ENCODE measurements at places on chromosomes 6 and 20.

GRCh38 chr20:10524643-10525042 is 89.5 kb downstream of the SLX4IP start:
- no peaks in the 10 kb centered on the region for H3K4me1 ChIP-seq
- H3K27ac ChIP-seq: peak overlapping the region; percentile 55
- H3K27me3 ChIP-seq: no peaks in the 10 kb centered on the region
- no peak overlapping the region for H3K4me3 ChIP-seq
- no peak for DNase-seq

GRCh38 chr6:154622618-154623336 is 110.4 kb upstream of the SCAF8 start:
- H3K27me3 ChIP-seq: no peaks in the 10 kb centered on the region
- H3K27ac ChIP-seq: peak overlapping the region; percentile 41
- H3K4me1 ChIP-seq: peaks cover 6% of the 10 kb centered on the region
- H3K4me3 ChIP-seq: no peak overlapping the region
- peak; percentile 84 for DNase-seq
- H3K36me3 ChIP-seq: no peaks in the 10 kb centered on the region

GRCh38 chr20:31811796-31812728 is 7.1 kb upstream of the MYLK2 start:
- no peak overlapping the region for H3K27ac ChIP-seq
- H3K36me3 ChIP-seq: no peaks in the 10 kb centered on the region
- no peak overlapping the region for H3K4me3 ChIP-seq
- H3K4me1 ChIP-seq: no peaks in the 10 kb centered on the region

- DNase-seq: peak; percentile 48
- no peak overlapping the region for H3K27ac ChIP-seq
- H3K4me3 ChIP-seq: no peak overlapping the region
- H3K4me1 ChIP-seq: peaks cover 19% of the 10 kb centered on the region
- peaks cover 11% of the 10 kb centered on the region for H3K27me3 ChIP-seq
These were observed 72.8 kb downstream of the CD83 start for GRCh38 chr6:14190191-14190928.

GRCh38 chr6:17096652-17097051 is 5.2 kb upstream of the STMND1 start:
- peaks cover 17% of the 10 kb centered on the region for H3K4me1 ChIP-seq
- no peak overlapping the region for H3K4me3 ChIP-seq
- peak; percentile 56 for DNase-seq
- H3K27ac ChIP-seq: no peak overlapping the region
- H3K27me3 ChIP-seq: peaks cover 2% of the 10 kb centered on the region
- no peaks in the 10 kb centered on the region for H3K36me3 ChIP-seq

GRCh38 chr6:41814629-41815028 is 27.1 kb downstream of the TOMM6 start:
- H3K4me1 ChIP-seq: no peaks in the 10 kb centered on the region
- no peaks in the 10 kb centered on the region for H3K36me3 ChIP-seq
- H3K27ac ChIP-seq: no peak overlapping the region
- H3K27me3 ChIP-seq: no peaks in the 10 kb centered on the region
- DNase-seq: no peak
